A549 (cell line): ENCODE measurements at places on chromosomes 16 and 17.
A peak's percentile ranks its signal among the peaks of the same experiment; 100 is the strongest.

GRCh38 chr16:20074099-20074991 is 655 bp upstream of the GPR139 start:
- no peak for DNase-seq

DNA sequence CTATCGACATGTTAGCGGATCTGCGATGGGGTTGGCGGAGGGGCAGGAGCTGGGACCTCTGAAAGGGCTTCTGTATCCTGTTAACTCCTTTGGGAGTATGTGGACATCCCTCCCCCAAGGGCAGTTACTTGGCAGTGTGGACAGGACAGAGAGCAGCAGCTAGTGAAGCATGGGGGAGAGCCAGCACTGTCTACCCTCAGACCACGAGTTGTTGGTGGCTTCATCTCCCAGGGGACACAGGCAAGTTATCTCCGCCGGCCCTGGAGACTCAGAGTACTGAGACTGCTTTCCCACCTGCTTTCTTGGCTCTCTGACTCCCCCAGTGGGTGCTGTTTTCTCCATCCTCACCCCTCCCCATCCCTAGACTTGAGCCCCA is 5.3 kb upstream of the GFAP start:
- DNase-seq: no peak

GRCh38 chr16:29738514-29738913 is 7.3 kb downstream of the C16orf54 start:
- DNase-seq: no peak

DNA sequence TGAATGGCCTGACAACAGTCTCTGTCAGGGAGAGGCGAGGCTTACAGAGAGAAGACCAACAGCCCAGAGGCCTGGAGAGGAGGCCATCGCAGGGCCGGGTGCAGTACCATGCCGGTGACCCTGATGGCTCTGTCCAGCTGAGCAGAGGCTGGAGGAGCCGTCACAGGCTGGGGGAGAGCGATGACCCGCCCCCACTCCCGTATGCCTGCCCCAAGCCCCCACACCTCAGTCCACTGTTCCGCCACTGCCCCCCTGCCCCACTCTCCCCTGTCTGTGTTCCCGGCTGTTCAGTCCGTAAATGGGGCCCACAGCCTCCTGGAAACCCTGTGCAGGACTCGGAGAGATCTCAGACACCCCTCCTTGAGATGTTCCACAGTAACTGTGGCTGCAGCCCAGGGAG is 12.8 kb upstream of the FAM83G start:
- no peak for DNase-seq

DNA sequence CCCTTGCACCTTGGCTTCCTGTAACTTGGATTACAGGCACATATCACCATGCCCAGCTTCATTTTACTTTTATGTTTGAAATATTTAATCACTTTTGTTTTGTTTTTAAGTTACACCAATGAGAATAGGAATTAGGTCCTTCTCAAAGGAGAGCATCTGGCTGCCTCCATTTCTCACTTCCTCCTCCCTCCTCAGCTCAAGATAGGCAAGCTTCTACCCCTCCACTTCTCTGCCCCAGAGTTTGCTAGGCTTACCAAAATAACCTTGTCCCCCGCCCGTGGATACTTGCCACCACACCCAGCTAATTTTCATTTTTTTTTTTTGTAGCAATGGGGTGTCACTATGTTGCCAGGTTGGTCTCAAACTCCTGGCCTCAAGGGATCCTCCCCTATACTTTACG is 17.9 kb downstream of the GABARAPL2 start:
- DNase-seq: no peak

GRCh38 chr16:58501242-58502131 is 1.5 kb downstream of the NDRG4 start:
- DNase-seq: no peak

DNA sequence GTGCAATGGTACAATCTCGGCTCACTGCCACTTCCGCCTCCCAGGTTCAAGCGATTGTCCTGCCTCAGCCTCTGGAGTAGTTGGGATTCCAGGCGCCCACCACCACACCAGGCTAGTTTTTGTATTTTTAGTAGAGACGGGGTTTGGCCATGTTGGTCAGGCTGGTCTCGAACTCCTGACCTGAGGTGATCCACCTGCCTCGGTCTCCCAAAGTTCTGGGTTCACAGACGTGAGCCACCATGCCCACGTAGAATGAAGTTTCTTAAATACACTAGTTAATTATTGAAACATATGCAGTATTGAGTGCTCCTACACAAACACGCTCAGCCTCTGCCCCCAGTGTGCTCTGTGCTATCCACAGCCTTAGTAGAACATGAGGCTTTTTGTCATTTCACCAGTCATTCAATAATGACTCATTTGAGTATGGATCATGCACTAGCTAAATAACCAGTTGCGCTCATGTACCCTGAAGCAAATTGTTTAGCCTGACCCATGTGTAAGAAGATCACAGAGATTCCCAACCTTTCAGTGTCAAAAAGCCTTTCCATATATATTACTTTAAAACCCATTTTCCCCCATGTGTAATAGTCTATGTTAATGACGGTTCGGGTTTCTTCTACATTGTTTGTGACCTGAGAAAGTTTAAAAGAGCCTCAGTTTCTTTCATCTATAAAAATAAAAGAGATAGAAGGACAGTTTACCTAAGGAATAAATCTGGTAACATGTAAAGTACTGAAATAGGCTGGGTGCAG is 49.7 kb downstream of the TUBD1 start:
- DNase-seq: peak; percentile 70

DNA sequence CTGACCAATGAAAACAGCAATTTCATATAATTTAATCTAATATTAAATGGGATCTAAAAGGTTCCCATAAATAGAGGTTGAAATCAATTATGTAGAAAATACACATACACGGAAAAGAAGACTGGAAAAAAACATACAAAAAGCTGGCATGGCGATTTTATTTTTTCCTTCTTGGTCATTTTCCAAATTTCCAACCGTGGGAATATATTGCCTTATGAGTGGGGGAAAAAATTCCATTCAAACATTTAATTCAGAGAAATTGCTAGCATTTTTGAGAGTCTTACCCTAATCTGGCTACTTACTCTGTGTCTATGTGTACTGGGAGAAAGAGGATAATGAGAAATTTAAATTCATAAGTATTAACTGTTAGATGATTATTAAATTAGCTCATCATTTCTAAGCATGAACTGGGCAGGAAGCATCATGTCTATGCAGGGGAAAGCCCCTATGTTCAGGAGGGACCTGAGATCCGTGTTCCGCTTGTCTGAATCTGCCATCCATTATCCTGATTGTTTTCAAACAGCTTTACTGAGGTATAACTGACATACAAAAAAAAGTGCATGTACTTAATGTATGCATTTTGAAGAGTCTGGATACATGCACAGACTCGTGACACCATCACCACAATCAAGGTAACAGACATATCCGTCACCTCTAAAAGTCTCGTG is 145.2 kb downstream of the XYLT1 start:
- no peak for DNase-seq

DNA sequence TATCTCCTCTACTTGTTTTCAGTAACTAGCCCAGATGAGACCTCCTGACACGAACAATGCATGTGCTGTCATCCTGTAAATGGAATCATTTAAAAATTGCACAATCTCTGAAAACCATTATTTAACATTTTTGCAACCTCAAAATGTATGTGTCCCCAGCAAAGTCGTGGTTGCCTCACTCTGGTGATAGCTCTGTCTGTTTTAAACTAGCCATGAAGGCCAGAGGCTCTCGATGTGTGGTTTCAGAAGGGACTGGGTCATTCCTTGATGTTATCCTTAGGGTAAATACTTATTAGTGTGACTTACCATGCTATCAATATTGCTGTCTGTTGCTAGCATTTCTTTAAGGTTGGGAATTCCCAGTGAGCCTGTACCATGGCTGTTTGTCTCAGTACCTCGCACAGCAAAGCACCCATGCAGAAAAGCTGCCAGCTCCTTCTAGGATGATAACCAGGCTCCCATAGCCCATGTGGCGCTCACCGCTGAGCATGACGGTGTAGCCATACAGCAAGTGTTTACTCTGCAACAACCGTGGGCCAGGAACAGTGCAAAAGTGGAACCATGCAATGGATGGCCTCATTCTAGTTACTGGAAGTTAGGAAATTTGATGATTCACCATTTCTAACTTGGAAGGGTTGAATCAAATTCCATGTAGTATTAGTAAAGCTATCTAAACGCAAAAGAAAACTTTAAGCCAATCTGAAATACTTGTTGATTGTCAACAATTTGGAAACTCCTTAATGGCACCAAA is 2.9 kb upstream of the PGS1 start:
- peak; percentile 60 for DNase-seq

DNA sequence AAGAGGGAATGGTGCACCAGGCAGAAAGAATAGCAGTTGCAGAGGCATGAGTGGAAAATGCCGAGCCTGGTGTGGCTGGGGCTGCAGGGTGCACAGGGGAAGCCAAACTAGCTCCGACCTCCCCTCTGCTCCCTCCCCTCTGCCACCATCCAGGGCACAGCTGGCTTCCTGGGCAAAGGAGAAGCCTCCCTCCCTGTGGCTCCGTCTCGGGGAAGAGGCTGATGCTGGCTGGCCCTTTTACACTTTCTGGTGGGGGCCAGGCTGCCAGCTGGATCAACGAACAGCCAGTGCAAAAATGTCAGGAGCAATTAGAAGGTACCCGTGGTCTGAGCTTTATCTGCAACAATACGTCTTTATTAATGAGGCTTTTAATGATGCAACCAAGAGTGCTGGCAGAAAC is 37.1 kb upstream of the KCNJ12 start:
- DNase-seq: no peak

DNA sequence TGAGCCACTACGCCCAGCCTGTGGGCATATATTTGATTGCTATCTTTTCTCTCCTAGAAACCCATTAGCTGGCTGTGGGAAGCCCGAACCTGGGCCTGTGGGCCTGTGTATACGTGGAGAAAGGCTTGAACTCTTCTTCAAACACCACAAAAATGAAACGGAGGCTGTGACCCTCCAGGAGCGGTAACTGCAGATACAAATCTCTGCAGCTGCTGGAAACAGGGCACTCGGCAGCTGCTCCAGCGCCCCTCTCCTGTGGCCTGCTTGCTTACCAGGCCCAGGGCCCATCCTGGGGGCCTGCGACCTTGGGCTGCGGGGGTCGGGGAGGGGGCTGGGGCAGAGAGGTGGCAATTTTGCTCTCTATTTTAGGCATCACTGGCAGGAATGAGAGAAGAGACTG is 28.0 kb upstream of the MTSS2 start:
- no peak for DNase-seq

DNA sequence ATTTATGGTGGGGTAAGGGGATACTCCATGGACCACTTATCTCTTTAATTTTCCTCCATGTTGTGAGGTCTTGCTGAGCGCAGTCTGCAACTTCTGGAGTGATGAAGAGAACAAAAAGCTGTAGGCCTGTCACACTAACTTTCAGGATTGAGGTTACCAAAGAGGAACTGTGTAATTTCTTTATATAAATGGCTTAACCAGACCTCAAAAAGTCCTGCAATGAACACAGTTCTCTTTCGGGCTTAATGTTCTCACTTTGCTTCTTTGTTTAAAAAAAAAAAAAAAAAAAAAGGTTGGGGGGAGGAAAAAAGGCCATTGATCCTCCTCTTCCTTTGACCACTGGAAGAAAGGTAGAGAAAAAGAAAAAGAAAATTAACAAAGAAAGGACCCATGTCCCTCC is 86.8 kb upstream of the SOX9 start:
- no peak for DNase-seq

- DNase-seq: no peak
Measured at GRCh38 chr16:56635441-56635967, 3.0 kb upstream of the MT1A start.

GRCh38 chr16:80277182-80277581 is 263.6 kb upstream of the DYNLRB2 start:
- no peak for DNase-seq

DNA sequence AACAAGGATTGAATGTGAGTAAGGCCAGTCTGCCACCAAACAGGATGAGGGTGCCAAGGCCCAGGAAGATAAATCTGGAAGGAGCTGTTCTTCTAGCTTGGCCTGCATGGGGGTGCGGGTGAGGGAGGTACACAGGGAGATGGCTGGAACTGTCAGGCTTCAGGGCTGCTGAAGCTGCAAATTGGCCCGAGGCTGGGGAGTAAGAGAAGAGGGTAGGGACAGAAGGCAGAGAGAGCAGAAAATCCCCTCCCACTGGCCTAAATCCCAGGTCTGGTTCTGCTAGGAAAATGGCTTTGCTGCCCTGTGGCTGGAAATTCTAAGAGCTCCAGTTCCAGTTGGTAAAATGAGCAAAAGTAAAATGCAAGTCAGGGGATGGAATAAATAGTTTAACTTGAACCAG is 87.9 kb downstream of the CCDC182 start:
- DNase-seq: no peak

- DNase-seq: no peak
Measured at GRCh38 chr16:68802190-68802589, 41.1 kb upstream of the TANGO6 start.

GRCh38 chr16:24163935-24164334 is 92.2 kb upstream of the CACNG3 start:
- no peak for DNase-seq

GRCh38 chr16:10536814-10537389 is 43.5 kb downstream of the EMP2 start:
- DNase-seq: no peak

DNA sequence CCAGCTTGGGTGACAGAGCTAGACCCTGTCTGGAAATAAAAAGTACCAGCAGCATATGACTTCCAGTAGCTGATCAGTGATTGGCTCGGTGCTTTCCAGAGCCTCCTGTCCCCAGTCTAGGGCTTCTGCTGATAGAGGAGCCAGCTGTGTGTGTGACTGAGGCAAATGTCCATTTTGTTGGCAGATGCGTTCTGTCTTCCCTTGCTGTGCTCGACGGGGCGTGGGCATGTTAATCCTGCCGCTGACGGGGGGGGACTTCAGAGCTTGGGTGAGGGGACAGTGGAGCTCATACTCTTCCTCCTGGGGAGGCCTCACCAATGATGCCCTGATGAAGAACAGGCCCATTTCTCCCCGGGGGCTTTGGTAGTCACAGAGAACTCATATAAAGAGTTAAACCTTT is 14.6 kb downstream of the KCTD2 start:
- DNase-seq: no peak

- no peak for DNase-seq
Measured at GRCh38 chr16:75288181-75288580, 36.8 kb upstream of the BCAR1 start.

DNA sequence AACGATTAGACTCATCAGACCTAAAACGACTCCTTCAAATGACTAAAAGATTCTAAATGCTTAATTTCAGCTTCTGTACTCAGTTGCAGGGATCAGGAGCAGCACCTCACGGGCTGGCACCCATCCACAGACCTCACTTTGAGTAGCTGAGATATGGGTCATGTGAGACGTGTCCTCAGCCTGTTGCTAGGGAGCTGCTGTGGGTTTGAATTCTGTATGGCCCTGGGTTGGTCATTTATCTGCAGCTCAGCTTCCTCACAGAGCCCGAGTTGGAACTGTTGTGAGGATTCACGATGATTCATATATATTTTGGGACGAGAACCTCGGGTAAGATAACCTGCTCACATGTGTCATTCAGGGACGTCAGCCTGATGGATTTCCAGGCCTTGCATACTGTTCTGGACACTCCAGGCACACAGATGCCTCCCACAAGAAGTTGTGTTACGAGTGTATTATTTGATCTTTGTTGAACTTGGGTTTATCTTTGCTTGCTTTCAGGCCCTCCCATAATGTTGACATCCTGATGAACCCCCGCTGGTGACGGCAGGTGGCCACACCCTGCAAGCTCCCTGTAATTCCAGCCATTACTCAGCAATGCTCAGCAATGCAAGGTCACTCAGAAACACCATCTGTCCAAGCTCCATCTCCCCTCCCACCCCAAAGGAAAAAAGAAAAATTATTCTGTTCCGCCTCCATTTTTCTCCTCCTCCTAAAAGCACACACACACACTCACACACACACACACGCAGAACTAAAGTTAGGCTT is 137.6 kb downstream of the RBFOX3 start:
- DNase-seq: peak; percentile 99
